ENCODE measurements at places on chromosomes 6 and 20.

GRCh38 chr6:17729223-17730077 is 22.7 kb upstream of the NUP153 start:
- no peak for DNase-seq

- DNase-seq, result no peak
Observed at GRCh38 chr6:51045548-51045947, 226.9 kb downstream of the TFAP2B start.

- DNase-seq, result no peak
Observed at GRCh38 chr20:38290829-38291814, 12.8 kb upstream of the BPI start.

DNA sequence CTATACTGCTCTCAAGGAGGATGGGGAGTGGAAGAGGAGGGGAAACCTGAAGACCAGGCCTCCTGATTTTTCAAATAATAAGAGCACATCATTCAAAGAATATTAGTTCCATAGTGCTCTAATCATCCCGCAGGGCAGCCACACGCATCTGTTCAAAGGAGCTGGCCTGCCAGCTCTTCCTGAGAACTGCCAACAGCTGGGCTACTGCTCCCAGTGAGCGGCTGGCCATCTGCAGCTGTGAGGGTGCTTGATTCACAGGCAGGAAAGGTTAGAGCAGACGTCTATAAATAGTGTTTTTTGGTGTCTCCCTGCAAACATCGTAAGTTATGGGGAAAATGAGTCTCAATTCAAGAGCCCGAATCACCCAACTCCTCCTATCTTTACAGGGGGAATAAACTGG is 17.3 kb downstream of the NSFL1C start:
- DNase-seq, result no peak

DNA sequence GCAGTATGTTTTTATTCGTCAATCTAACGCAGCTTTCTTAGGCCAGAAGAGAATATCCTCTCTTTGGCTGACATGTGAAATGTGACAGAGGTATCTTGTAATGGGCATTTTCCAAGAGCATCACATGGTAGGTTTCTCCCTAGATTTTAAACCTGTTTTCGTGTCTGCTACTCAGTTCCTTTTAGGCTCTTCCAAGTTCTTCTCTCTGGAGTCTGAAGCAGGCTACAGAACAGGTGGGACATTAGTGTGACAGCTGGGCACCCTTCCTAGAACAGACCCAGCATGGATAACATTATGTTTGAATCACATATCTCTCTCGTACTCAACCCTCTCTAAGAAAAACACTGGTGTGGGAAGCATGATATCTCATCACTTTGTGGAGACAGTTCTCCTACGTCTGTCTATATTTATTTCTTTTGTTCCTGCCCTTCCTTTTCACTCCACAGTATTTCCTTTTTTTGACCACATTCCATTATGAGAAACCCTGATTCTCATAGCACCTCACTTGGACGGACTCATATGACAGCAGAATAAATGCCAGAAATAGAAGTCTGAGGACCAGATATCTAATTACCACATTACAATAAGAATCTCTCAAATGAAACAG is 263.4 kb downstream of the NKAIN2 start:
- no peak for DNase-seq

DNA sequence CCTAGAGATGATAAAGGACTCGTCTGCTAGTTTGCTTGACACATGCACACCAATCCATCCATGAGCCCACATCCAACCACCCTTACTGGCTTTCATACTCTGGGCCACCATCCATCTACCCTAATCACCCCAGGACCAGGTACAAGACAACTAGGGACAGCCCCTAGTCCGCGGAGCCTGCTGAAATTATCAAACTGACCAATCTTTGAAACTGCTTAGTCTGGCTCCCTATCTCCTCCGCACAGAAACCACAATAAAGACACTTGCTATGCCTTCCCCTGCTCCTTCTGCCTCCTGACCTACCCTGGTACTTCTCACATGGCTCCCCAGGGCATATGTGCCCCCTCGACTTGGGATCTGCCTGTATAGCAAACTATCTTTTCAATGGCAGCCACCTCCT is 33.1 kb downstream of the PXDC1 start:
- no peak for DNase-seq

GRCh38 chr6:10850728-10851127 is 12.4 kb upstream of the MAK start:
- DNase-seq, result no peak

- no peak for DNase-seq
Observed at GRCh38 chr20:18091623-18092022, 33.9 kb upstream of the OVOL2 start.

Data from CD4-positive, alpha-beta T cell treated with Interferon alpha-2 for 1 hour (primary cell).